ENCODE measurements at places on chromosomes 13 and 19. TPM values are rescaled to one million over a fixed set of nuclear protein-coding genes. Genes with fewer than 3 reads are reported as not detected.

- no peaks in the 10 kb centered on the region for H3K36me3 ChIP-seq
- H3K27me3 ChIP-seq = no peaks in the 10 kb centered on the region
- no peaks in the 10 kb centered on the region for H3K4me1 ChIP-seq
- no peak overlapping the region for H3K4me3 ChIP-seq
Measured at GRCh38 chr19:6443986-6444385, 10.4 kb upstream of the SLC25A41 start.

- H3K27me3 ChIP-seq = no peaks in the 10 kb centered on the region
- no peaks in the 10 kb centered on the region for H3K4me1 ChIP-seq
- no peak overlapping the region for H3K4me3 ChIP-seq
- DNase-seq = no peak
Measured at GRCh38 chr13:84315527-84315926, 433.3 kb upstream of the SLITRK1 start.

DNA sequence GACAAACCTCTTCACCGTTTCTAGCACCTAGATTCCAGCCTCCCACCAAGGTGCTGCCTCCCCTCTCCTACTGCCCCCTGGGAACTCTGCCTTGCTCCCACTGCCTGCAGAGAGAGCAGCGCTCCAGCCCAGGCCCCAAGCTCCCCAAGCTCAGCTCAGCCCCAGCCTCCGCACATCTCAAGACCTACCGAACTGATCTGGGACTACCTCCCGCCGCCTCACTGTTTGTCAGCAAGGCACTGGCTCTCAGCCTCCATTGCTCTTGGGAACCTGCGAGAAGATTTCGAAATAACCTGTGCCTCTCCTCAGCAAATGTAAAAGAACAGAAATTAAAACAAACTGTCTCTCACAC is 92.4 kb upstream of the GPR183 start:
- no peak overlapping the region for H3K27ac ChIP-seq
- H3K27me3 ChIP-seq = peaks cover 14% of the 10 kb centered on the region
- H3K4me3 ChIP-seq = no peak overlapping the region
- H3K36me3 ChIP-seq = no peaks in the 10 kb centered on the region
- DNase-seq = no peak

DNA sequence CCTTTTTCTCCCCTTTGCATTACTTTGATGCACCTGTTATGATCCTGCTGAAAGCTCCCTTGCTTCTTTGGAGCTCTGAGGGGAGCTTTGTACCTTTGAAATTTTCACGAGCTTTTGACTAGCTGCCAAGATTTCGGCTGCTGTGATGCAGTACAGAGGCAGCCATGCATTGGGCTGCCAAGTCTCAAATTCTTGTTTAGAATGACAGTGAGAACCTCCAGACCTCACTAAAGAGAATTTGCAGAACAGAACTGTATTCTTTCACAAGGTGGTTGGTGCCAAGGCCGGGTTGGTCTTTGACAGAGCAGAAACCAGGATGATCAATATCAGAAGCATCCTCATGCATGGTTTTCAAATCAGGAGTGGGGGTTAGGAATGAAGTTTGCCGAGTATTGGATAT is 414.8 kb downstream of the GPC5 start:
- no peaks in the 10 kb centered on the region for H3K27me3 ChIP-seq
- H3K27ac ChIP-seq = no peak overlapping the region
- H3K4me3 ChIP-seq = no peak overlapping the region

DNA sequence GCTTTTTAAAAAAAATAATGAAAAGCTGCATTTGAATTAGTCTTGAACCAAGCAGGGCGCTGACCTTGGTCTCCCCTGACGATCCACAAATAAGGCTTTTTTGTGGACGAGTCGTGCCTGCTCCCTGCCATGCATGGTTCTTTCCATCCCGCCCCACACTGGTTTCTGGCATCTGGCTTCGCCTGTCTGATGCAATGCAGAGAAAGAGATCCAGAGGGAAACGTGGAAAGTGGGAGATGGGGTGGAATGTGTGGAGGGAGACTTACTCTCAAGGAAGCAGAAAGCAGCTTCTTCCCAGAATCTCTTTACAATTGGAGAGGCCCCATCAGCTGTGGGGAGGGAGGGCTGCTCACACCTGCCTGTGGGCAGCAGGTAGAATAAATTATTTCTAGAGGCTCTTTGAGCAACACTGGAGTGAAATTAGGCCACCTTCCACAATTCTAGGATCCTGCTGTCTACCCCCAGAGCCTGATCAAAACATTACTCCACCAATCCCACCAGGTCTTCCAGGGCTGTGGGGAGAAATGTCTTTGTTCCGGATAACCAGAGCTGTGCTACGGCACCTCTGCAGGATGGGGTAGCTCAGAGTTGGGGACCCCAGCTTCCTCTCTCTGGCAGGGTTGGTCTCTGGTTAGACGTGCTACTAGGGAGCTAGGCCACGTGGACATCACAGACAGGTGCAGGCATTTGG is 183.5 kb downstream of the UQCRFS1 start:
- H3K4me1 ChIP-seq = no peaks in the 10 kb centered on the region
- no peaks in the 10 kb centered on the region for H3K36me3 ChIP-seq
- no peak for DNase-seq
- H3K27me3 ChIP-seq = no peaks in the 10 kb centered on the region
- H3K4me3 ChIP-seq = no peak overlapping the region

GRCh38 chr19:50921426-50922316 is 10.5 kb upstream of the KLK4 start:
- H3K27ac ChIP-seq = no peak overlapping the region
- H3K4me1 ChIP-seq = no peaks in the 10 kb centered on the region

DNA sequence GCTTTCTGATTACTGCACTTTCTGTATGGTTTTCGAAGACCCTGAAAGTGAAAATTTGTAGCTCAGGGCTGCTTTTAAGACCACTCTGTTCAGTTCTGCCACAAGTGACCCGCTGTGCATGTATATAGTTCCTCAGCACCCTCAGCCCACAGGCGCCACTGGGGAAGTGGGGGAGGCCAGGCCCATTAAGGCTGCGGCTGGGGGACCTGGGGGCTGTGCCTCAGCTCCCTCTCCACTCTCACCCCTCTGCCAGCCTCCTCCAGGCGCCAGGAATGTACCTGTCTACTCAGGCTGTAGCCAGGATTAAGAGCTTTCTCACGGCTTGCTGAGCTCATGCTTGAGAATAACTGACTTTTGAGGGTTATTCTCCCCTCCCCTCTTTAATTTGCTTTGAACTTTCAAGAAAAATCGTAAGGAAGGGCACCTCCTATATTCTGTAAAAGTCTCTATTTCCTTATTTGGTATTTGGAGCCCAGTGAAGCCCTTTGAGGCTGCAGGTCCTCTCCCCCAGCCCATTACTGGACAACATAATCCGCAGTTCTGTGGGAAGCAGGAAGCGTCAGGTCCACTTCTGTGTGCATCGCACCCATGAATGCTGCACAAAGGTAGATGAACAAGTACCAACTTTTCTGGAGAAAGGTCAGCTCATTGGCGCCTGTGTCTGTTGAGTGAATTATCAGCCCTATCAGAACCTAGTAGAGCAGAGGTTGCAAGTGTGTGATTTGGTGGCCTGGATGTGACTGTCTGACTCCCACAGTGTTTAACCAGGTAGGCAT is 29.6 kb downstream of the GJA3 start:
- DNase-seq = no peak
- H3K4me1 ChIP-seq = peaks cover 21% of the 10 kb centered on the region
- no peak overlapping the region for H3K4me3 ChIP-seq

DNA sequence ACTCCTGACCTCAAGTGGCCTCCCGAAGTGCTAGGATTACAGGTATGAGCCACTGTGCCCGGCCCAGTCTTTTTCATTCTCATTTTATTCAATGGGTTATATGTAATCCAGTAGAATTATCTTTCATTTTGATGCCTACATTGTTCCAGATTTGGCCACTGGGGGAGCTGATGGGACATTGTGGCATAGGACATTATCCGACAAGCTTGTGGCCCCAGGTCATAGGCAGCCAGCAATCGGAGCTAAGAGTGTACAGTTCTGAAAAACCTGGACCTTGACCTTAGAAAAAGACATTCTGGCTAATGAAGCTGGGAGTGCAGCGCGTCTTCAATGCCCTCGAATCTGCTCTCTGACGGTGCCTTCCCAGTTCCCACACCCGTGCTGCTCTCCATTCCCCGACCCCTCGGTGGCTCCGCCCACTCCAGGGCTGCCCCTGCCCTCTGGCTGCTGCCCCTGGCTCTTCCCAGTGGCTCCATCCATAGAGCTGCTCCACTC is 108.7 kb downstream of the TEX29 start:
- H3K27me3 ChIP-seq = peaks cover 2% of the 10 kb centered on the region
- H3K36me3 ChIP-seq = no peaks in the 10 kb centered on the region
- DNase-seq = peak; percentile 49
- 0 out of 2 replicates have a peak, but pooled peaks cover 4% of the 10 kb centered on the region for H3K4me1 ChIP-seq

- H3K36me3 ChIP-seq = 0 out of 3 replicates have a peak, but pooled peaks cover 7% of the 10 kb centered on the region
- no peaks in the 10 kb centered on the region for H3K27me3 ChIP-seq
- no peak overlapping the region for H3K27ac ChIP-seq
- DNase-seq = no peak
- H3K4me1 ChIP-seq = no peaks in the 10 kb centered on the region
Measured at GRCh38 chr19:57701625-57702024, 7.4 kb downstream of the ZNF154 start.

The PNMA8A gene
- 0.44 TPM for total RNA-seq

The SMAD9 gene
- total RNA-seq = 6.3 TPM

The HIPK4 gene
- not detected for total RNA-seq

The ZNF284 gene
- total RNA-seq = 3.2 TPM

The SIGLEC8 gene
- total RNA-seq = not detected

All from HepG2 (cell line).